ENCODE measurements at places on chromosomes 5 and 9.

- H3K4me1 ChIP-seq: no peaks in the 10 kb centered on the region
- H3K4me3 ChIP-seq: no peak overlapping the region
- no peaks in the 10 kb centered on the region for H3K27me3 ChIP-seq
- no peak overlapping the region for H3K27ac ChIP-seq
Observed at GRCh38 chr9:35714123-35714522, 17.9 kb downstream of the TLN1 start.

DNA sequence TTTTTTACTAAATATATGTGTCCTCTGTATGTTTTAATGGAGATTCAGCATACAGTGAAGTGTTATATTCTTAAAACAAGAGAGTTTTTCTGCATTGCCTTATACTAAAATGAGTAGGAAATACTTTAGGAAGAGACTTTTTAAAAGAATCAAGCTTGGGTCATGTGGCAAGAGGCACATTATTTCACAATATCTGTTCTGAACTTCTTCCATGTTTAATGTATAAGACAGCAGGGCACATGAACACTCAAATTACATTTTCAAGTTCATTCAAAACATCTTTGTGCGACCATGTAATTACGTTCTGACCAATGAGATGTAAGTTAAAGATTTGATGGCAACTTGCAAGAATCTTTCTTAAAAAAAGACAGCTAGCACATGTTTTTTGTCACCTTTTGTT lies 1055.9 kb downstream of the NR2F1-AS1 start:
- H3K4me1 ChIP-seq: no peaks in the 10 kb centered on the region
- no peak overlapping the region for H3K4me3 ChIP-seq
- H3K36me3 ChIP-seq: no peaks in the 10 kb centered on the region
- no peak overlapping the region for H3K27ac ChIP-seq

DNA sequence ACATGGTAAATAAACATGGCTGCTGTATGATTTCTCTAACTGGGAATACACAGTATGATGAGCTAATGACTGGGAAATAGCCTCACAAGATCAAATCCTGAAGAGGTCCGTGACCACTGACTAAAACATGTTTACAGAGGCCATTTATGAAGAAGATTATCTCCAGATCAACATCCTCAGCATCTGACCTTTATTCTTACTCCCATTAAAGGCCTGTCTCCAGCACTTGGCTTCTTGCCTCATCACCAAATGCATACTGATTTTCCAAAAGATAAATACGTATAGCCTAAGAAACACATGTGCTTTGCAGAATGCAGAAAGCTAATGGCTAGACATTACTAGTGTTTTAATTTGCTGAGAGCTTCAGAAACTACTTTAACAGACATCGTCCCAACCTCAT lies 108.0 kb upstream of the TSLP start:
- no peaks in the 10 kb centered on the region for H3K27me3 ChIP-seq
- H3K27ac ChIP-seq: no peak overlapping the region
- H3K4me3 ChIP-seq: no peak overlapping the region
- no peak for DNase-seq
- H3K36me3 ChIP-seq: no peaks in the 10 kb centered on the region

DNA sequence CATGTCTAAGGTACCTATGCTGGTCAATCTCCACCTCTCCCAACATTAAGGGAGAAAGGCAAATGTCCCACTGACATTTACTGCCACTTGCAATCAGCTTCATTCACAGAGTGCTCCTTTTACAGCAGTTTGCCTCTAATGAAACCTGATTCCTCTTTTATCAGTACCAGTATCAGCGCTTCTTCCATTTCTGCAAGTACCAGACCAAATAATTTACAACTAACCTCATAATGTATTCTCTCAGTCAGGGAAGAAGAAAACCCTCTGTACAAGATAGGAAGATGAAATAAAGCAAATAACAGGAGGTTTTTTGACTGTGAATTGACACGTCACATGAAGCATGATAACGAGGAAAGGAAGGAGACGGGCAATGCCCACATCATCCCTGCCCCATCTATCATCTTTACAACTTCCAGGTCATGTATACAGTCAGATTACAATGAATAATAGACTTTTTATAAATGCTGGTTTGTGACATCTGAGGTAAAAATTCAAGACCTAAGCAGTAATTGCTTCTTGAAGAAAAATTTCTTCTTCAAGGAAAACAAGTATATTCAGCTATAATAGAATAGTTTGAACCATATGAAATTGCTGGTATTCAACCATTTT lies 21.9 kb downstream of the ABITRAM start:
- peaks cover 23% of the 10 kb centered on the region for H3K4me1 ChIP-seq
- peak overlapping the region; percentile 31 for H3K27ac ChIP-seq
- H3K36me3 ChIP-seq: peaks cover 21% of the 10 kb centered on the region
- no peak for DNase-seq
- no peak overlapping the region for H3K4me3 ChIP-seq
- H3K27me3 ChIP-seq: no peaks in the 10 kb centered on the region

GRCh38 chr5:61933787-61934626 lies 372.0 kb upstream of the KIF2A start:
- peak; percentile 63 for DNase-seq
- H3K27me3 ChIP-seq: no peaks in the 10 kb centered on the region
- no peaks in the 10 kb centered on the region for H3K36me3 ChIP-seq
- H3K27ac ChIP-seq: no peak overlapping the region
- H3K4me3 ChIP-seq: no peak overlapping the region

GRCh38 chr9:78578072-78578471 lies 281.1 kb downstream of the PSAT1 start:
- H3K36me3 ChIP-seq: no peaks in the 10 kb centered on the region
- no peak overlapping the region for H3K27ac ChIP-seq
- no peak overlapping the region for H3K4me3 ChIP-seq
- no peaks in the 10 kb centered on the region for H3K27me3 ChIP-seq
- no peaks in the 10 kb centered on the region for H3K4me1 ChIP-seq

DNA sequence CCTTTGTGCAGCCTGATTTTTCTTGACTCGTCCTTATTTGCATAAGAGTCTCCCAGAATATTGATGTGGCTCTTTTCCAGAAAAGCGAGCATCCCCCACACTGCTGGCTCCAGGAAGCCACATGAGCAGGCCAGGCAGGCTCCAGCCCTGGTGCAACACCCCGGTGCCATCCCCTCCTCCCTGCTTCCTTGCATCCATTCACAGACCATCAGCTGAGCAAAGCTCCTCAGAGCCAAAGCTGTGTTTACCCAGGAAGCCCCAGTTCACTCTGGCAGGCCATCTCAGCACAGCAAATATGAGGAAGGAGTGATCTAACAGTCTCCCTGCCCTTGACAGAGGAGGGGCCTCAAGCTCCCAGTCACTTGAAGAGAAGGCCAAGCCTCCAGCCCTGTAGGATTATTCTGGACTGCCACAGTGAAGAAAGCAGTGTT lies 34.4 kb downstream of the INSYN2B start:
- H3K27me3 ChIP-seq: no peaks in the 10 kb centered on the region
- H3K36me3 ChIP-seq: no peaks in the 10 kb centered on the region
- no peak overlapping the region for H3K4me3 ChIP-seq
- peaks cover 17% of the 10 kb centered on the region for H3K4me1 ChIP-seq
- DNase-seq: peak; percentile 28

DNA sequence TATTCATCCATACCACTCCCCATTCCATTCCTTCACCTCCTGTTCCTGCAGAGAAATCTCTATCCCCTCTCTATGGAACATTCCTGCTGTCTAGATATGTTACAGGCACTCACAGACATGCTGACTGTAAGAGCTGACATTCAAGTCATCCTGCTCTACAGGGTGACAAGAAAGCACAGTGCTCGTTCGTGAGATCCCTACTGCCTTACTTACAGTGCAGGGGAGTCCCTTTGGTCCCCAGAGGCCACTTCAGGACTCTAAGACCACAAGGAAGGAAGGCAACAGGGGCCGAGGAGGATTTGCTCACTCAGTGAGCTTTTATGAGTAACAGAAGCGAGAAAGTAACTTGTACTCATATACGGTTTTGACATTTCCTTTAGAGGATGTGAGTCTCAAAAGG lies 110.5 kb downstream of the GAS1 start:
- H3K4me3 ChIP-seq: no peak overlapping the region
- H3K36me3 ChIP-seq: no peaks in the 10 kb centered on the region
- H3K27me3 ChIP-seq: no peaks in the 10 kb centered on the region
- DNase-seq: no peak
- peak overlapping the region; percentile 13 for H3K27ac ChIP-seq

- H3K27ac ChIP-seq: no peak overlapping the region
- DNase-seq: peak; percentile 23
- H3K4me3 ChIP-seq: no peak overlapping the region
- H3K36me3 ChIP-seq: no peaks in the 10 kb centered on the region
- H3K4me1 ChIP-seq: peaks cover 5% of the 10 kb centered on the region
Observed at GRCh38 chr5:63916786-63917185, 45.5 kb downstream of the HTR1A start.

GRCh38 chr5:178487911-178488600 lies 102.1 kb downstream of the COL23A1 start:
- no peak overlapping the region for H3K4me3 ChIP-seq
- H3K27ac ChIP-seq: no peak overlapping the region
- H3K36me3 ChIP-seq: no peaks in the 10 kb centered on the region
- no peak for DNase-seq

GRCh38 chr5:134649163-134649835 lies 714 bp downstream of the SEC24A start:
- no peaks in the 10 kb centered on the region for H3K27me3 ChIP-seq
- H3K4me1 ChIP-seq: peaks cover 8% of the 10 kb centered on the region
- H3K36me3 ChIP-seq: no peaks in the 10 kb centered on the region
- peak overlapping the region; percentile 87 for H3K4me3 ChIP-seq
- DNase-seq: no peak

GRCh38 chr9:136808806-136809158 lies 1.0 kb downstream of the RABL6 start:
- H3K27me3 ChIP-seq: no peaks in the 10 kb centered on the region
- peak overlapping the region; percentile 100 for H3K4me3 ChIP-seq
- DNase-seq: peak; percentile 58
- H3K36me3 ChIP-seq: peaks cover 7% of the 10 kb centered on the region
- H3K4me1 ChIP-seq: peaks cover 23% of the 10 kb centered on the region

DNA sequence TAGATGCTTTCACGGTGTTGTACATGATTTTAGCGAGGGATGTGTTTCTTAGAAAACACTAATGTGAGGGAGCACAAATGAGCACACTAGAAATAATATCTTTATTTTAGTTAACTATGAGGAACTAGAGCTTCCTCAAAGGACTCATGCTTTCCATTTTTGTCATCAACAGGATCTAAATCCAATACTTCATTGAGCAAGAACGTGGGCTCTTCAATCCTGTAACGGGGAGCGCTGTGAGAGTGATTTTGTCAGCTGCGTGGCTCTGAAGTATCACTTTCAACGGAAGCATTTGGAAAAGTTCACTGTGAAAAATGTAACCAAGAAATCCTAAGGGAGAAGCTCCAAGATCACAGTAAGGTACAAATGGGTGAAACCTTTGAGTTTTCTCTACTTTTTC lies 93.2 kb downstream of the LIX1 start:
- no peak overlapping the region for H3K27ac ChIP-seq
- H3K27me3 ChIP-seq: no peaks in the 10 kb centered on the region
- peaks cover 3% of the 10 kb centered on the region for H3K4me1 ChIP-seq
- no peaks in the 10 kb centered on the region for H3K36me3 ChIP-seq

GRCh38 chr9:20513126-20513913 lies 109.0 kb downstream of the MLLT3 start:
- H3K4me1 ChIP-seq: peaks cover 26% of the 10 kb centered on the region
- H3K27ac ChIP-seq: peak overlapping the region; percentile 74
- no peaks in the 10 kb centered on the region for H3K36me3 ChIP-seq
- DNase-seq: no peak
- H3K4me3 ChIP-seq: no peak overlapping the region

DNA sequence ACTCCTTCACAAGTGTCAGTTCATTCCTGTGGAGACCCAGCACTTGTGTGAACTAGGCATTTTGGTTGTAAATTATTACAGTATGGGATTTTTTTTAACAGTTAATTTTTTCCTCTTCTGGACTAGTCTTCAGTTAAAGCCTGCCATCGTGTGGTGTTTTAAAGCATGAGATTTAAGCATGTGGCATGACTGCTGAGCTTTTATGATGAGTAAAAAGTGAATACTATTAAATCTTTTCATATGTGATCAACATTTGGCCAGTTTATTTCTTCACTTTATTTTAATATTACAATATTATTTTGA lies 25.0 kb downstream of the LMNB1 start:
- no peak overlapping the region for H3K4me3 ChIP-seq
- peaks cover 12% of the 10 kb centered on the region for H3K36me3 ChIP-seq
- no peaks in the 10 kb centered on the region for H3K27me3 ChIP-seq
- H3K27ac ChIP-seq: no peak overlapping the region

- no peak overlapping the region for H3K27ac ChIP-seq
- H3K27me3 ChIP-seq: no peaks in the 10 kb centered on the region
- no peaks in the 10 kb centered on the region for H3K36me3 ChIP-seq
- peaks cover 6% of the 10 kb centered on the region for H3K4me1 ChIP-seq
- no peak overlapping the region for H3K4me3 ChIP-seq
- no peak for DNase-seq
Observed at GRCh38 chr5:108911055-108911454, 163.4 kb downstream of the FER start.

GRCh38 chr5:176750144-176750543 lies 60.2 kb upstream of the UNC5A start:
- H3K27me3 ChIP-seq: no peaks in the 10 kb centered on the region
- no peak overlapping the region for H3K27ac ChIP-seq
- no peaks in the 10 kb centered on the region for H3K36me3 ChIP-seq
- H3K4me3 ChIP-seq: no peak overlapping the region
- H3K4me1 ChIP-seq: no peaks in the 10 kb centered on the region

GRCh38 chr9:86500667-86501435 lies 146.6 kb upstream of the TUT7 start:
- no peaks in the 10 kb centered on the region for H3K27me3 ChIP-seq
- H3K27ac ChIP-seq: no peak overlapping the region
- no peak overlapping the region for H3K4me3 ChIP-seq

DNA sequence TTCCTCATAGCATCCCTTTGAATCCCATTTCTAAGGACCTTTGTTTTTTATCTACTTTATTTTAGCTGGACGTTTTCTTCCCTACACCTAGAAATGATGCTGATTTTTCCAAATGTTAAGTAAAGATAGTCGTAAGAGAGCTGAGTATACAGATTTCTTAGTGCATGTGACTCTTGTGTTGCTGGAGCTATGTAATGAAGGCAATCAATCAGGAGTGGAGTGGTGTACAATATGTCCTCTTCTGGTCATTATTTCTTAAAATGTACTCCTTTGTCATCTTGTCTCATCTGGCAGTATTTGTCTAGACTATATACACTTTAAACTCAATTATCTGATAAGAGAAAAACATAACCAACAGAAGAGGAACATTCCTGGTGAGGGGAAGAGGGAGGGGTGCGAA lies 13.5 kb downstream of the GAPT start:
- H3K4me1 ChIP-seq: no peaks in the 10 kb centered on the region
- DNase-seq: no peak
- no peak overlapping the region for H3K27ac ChIP-seq
- no peaks in the 10 kb centered on the region for H3K36me3 ChIP-seq
- H3K27me3 ChIP-seq: no peaks in the 10 kb centered on the region

- no peak for DNase-seq
- no peak overlapping the region for H3K4me3 ChIP-seq
- no peaks in the 10 kb centered on the region for H3K4me1 ChIP-seq
- no peak overlapping the region for H3K27ac ChIP-seq
- H3K27me3 ChIP-seq: no peaks in the 10 kb centered on the region
Observed at GRCh38 chr9:6708732-6709131, 49.0 kb upstream of the KDM4C start.

- DNase-seq: no peak
- no peak overlapping the region for H3K27ac ChIP-seq
- no peaks in the 10 kb centered on the region for H3K36me3 ChIP-seq
Observed at GRCh38 chr5:64158827-64159226, 6.8 kb upstream of the RNF180 start.
